Pons (tissue), 1 donor: ENCODE measurements at places on chromosomes 6 and 20.

- DNase-seq, result no peak
Measured at GRCh38 chr6:165580136-165580535, 82.9 kb downstream of the PDE10A start.

DNA sequence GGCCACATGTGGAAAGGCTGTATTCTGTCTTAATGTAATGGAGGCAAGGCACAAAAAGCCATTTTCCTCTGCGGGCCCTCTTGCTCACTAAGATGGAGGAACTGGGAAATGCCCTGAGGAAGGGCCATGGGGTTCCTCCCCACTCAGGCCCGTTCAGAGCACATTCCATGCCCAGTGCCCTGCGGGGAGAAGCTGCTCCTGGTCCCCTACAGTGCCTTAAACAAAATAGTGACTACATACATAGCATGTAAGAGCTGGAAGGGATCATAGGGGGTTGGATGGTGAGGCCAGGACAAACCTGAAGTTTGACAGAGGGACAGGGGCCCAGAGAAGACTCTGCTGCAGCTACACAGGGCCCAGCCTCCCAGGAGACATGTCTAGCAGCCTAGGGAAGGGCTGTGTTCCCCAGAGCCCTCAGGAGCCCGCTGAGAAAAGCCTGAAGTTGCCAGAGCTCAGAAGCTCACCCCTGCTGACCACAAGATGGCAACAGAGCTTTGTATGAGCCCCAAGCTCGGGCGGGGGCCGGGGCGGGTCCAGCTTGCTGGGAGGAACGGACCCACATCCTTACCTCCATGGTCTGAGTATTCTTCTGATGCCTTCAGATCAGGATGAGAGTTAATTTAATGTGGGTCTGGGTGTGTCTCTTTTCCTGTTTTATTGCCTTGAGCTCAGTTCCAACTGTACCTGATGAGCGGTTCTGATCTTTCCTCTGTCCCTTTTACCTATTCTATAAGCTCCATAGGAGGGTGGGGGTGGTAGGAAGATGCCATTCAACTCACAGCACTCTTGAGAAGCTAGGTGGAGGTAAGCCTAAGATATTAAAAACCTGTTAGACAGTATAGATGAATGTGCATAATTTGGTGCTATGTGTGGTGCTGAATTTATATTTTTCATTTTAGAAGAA is 242.9 kb downstream of the CDC5L start:
- DNase-seq, result peak; percentile 29

DNA sequence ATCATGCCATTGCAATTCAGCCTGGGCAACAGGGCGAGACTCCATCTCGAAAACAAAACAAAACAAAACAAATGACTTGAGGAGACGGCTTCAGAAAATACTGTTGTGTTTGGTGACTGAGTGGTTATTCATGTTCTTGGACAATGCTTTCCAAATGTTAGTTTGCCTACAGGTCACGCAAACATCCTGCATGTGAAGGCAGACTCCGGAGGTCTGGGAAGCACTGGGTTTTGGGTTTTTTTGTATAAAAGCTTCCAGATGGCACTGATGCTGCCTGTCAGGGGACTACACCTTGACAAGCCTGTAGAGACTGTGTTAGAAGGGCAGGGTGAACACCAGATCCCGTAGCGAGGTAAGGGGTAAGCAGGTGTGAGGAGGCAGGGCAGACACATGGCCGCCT is 81.7 kb downstream of the THBS2 start:
- DNase-seq, result no peak

- no peak for DNase-seq
Measured at GRCh38 chr6:10531942-10532341, 10.8 kb downstream of the GCNT2 start.

- no peak for DNase-seq
Measured at GRCh38 chr20:53379014-53379832, 214.4 kb downstream of the ZNF217 start.

DNA sequence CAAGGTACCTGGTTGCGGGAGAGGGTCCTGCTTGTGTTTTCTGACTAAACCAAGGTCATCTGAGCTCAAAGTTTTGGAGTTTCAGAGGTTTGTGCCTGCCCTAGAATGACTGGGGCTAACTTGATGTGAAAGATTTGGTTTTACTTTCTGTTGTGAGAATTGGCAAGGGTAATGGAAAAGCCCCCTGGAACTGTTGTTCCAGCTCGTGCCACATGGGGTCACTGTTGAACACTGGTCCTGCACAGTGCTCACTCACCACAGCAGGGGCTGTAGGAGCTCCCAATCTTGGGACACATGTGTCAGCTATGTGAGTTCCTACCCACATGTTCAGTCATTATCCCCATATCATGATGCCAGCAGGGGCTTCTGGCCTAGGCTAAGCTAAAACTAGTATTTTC is 6.5 kb downstream of the TGM6 start:
- DNase-seq, result no peak

- no peak for DNase-seq
Measured at GRCh38 chr6:42520786-42521607, 42.8 kb upstream of the UBR2 start.

DNA sequence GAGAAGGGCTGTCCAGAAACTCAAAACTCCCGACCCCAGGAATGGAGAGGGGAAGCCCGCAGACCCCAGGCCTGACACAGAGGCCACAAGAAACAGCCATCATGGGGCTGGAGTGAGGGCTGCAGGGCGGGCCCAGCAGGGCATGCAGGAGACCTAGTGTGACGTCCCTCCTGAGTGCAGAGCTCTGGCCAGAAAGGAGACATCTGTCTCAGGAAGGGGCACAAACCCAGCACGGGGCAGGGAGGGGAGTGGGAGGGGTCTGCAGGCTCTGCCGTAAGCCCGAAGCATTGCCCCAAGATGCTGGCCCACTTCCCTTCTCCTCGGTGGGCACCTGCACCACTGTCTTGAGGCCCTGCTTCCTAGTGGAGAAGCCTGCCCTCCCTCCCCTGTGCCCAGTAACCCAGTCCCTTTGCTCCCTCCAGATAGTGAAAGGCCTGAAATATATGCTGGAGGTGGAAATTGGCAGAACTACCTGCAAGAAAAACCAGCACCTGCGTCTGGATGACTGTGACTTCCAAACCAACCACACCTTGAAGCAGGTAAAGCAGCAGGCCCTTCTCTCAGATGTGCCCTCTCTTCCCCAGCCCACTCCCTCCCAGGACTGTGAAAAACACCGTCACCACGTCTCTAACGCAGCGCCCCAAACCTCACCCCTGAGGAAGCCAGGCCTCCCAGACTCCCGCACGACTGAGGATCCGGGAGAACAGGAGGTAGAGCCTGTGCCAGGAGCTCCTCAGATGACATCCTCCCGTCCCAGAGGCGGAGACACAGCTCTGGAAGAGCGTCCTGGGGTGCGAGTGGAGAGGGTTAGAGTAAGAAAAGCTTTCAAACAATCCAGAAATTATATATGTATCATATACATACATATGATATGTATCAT is 9.7 kb downstream of the CST7 start:
- DNase-seq, result no peak

DNA sequence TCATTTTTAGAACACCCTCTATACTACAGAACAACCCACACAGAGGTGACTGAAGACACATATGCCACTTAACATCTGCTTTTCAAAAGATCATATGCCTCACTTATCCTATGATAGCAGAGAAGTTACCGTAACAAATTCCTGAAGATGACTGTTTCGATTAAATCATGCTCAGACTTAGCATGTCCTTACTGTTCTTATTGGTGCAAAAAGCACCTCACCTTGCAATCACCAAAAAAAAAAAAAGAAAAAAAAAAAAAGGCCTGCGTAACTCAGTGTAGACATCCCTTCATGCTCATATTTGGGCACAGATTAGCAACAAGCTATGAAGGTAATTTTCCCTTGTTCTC is 17.7 kb upstream of the DST start:
- DNase-seq, result no peak
